GM10248 (cell line): ENCODE measurements at places on chromosomes 2 and 18.

DNA sequence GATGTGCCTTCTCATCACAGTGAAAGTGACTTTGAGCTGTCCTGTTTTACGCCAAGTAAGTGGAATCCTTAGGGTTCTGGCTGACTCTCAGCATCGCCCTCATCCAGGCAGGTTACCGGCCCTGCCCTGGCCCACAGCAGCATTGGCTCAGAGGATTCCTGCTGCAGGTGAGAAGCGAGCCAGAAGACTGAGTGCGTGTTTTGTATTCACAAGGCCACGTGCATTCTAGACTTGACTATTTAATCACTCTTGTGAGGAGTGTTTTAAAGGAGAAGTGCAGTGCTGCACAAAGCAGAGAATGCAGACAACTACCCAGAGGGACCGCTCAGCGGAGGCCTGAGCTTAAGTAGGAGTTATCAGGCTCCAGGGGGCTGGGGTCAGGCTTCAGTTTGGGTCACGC lies 48.3 kb downstream of the LAMA3 start:
- no peak for DNase-seq

DNA sequence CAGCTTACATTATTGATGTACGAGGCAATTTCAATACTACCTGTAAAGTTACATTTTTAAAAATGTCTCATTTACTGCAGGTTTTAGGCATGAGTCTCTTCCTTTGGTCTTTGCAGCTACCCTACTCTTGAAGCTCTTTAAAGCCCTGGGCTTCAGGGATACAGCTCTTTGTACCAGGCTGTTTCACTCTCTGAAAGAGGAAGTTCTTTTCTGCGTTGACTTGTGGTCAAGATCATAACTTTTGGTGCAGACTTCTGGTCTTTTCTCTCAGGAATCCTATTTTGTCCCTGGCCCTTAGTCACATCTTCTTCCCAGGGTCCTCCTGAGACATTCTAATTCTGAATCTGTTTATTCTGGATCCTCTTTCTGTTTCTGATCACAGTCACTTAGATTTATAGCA lies 16.6 kb upstream of the HRH4 start:
- no peak for DNase-seq

GRCh38 chr2:51995293-51995692 lies 963.4 kb upstream of the NRXN1 start:
- DNase-seq, result no peak

- DNase-seq, result no peak
These were observed 86.0 kb downstream of the RAPGEF4 start for GRCh38 chr2:172821370-172822338.

- no peak for DNase-seq
These were observed 664.4 kb upstream of the SLC8A1 start for GRCh38 chr2:41116106-41116797.

GRCh38 chr2:190343536-190344275 lies at the start of gene INPP1:
INPP1 (plus strand) TSS chr2:190343589; CDS start chr2:190360103, 16,514 bp downstream.
- peak; percentile 66 for DNase-seq
